ENCODE measurements at places on chromosomes 13 and 19.

DNA sequence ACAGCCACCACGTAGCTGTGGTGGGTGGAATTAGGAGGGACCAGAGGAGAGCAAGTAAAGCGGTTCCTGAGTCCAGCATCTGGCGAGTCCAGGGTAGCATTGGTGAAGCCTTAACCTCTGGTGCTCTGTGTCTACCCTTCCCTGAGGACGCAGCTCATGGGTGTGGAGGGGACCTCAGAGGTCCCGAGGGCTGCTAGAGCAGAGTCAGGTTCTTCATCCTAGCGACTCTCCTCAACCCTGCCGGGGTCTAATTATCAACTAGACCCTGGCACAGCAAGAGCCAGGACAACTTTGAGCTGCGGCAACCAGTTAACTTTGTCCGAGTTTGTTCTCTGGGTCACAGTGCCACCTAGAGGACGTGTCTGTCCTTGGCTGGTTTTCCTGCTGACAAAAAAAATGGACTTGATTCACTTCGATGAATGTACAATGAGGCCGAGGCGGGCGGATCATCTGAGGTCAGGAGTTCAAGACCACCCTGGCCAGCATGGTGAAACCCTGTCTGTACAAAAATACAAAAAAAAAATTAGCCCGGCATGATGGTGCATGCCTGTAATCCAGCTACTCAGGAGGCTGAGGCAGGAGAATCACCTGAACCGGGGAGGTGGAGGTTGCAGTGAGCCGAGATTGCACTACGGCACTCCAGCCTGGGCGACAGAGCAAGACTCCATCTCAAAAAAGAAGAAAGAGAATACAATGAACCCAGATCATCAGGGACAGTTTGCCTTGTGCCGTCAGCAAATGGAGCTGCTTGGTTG is 25.0 kb downstream of the TSSK6 start:
- DNase-seq, result no peak

- DNase-seq, result no peak
Observed at GRCh38 chr19:49932041-49932451, 2.7 kb upstream of the NUP62 start.

DNA sequence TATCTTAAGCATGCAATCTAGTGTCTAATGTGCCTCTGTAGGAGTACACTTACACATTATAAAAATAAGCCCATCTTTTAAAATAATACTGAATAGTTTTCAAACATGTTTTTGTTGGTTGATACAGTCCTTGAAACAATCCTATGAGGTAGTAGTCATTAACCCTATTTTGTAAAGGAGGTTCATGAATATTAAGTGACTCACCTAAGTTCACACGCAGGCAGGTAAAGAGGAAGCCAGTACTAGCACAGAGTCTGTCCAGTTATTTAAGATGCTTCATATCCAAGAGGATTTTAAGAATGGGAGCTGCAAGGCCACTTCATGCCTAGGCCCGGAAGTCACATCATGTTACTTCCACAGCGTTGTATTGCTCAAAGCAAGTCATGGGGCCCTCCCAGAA is 121.0 kb upstream of the MAB21L1 start:
- DNase-seq, result no peak

DNA sequence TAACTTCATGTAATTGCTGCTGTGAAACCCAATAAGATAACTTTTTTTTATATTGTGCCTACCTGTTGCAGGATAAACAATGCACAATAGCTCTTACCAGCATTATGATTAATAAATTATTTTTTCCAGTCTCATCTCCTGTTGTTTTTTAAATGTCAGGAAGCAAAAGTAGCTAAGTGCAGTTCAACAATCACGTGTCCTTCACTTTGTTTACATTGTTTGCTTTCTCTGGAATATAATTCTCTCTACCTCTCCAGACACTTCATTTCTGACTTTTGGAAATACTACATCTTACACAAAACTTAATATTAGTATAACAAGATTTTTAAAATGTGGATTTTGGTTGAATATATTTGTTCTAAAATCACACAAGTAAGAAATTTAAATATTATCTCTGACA is 1359.4 kb downstream of the SLITRK1 start:
- no peak for DNase-seq

- DNase-seq, result no peak
Observed at GRCh38 chr13:113654591-113655345, 3.2 kb downstream of the ATP4B start.

DNA sequence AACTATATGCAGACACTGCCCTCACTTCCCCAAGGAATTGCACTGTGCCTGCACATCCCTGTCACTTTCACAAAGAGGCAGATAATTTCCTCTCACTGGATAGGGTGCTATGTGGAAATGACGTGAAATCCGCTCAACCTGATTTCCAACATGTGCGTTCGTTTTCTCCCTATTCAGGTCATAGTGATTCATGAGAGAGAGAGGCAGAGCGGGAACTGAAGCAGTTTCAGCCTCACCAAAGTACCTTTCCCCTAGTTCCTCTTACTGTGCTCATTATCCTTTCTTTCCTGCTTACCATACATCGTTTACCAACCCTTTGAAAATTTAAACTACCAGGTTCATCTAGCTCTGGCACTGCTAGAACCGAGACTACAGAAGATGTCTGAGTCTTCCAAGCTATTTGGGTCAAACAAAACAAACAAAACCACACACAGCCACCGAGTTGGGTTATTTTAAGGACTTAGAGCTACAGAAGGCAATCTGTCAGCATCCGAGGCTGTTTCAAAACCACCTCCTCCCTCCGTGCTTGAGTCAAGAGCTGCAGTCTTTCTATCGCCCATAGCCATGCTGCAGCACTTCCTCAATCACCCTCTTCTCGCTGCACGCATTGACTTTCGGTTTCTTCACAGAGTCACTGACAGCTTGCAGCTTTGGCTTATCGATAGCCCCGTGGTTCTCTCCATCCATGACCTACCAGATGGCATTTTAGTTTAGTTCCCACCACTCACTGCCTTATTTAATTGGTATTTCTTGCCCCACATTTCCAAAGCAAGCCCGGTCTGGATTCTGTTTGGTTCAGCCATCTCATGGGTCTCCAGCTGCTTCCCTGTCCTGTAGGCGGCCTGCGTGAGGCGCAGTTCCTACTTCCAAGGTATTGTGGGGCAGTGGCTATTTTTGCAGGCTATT is 1395.8 kb downstream of the EFNB2 start:
- DNase-seq, result peak; percentile 4

Data from esophagus squamous epithelium (tissue), 5 donors.